ENCODE measurements at places on chromosomes 4 and X.

- no peak for DNase-seq
These were observed 29.0 kb downstream of the HAND2 start for GRCh38 chr4:173500841-173501591.

DNA sequence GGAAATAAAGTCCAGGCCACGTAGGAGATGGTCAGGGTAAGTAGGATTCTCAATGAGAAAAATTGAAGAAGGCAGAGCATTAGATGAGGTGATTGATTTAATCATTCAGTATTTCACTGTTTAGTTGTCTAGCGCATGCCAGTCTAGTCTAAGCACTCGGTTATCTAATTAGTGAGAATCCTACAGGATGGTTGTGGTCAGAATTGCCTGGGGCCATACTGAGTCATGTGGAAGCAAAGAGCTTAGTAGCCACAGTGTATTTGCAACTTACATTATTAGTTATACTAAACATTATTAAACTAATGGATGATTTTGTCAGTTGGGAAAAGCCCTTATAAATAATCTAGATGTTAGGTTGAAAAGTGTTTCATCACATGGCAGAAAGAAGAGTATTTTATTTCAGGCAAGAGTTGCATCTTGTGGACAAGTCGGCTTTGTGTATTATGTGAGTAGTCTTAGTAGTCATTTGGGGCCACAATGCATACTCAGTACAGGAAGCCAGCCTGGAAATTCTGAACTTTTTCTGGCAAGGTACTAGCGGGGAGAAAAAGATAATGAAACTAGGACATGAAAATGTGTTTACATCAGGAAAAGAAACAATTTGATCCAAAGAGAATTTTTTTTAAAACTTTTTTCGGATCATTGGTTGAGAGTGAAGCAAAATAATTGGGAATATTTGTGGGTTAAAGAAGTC, 31.9 kb downstream of the CPEB2 start:
- no peak for DNase-seq

DNA sequence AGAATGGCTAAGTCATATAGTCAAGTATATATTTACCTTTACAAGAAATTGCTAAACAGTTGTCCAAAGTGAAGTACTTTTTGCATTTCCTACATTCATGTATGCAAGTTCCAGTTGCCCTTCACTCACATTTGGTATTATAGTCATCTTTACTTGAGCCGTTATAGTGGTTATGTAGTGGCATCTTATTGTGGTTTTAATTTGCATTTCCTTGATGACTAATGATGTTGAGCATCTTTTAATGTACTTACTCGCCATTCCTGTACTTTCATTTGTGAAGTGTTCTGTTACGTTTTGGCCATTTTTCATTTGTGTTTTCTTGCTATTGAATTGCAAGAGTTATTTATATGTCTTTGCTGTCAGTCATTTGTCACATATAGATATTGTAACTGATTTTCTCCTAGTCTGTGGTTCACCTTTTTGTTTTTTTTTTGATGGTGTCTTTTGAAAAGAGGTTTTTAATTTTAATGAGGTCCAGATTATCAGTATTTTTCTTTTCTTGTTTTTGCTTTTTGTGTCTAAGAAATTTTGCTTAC, 27.6 kb downstream of the ARFIP1 start:
- no peak for DNase-seq

GRCh38 chrX:118807151-118808017, 16.2 kb upstream of the ZCCHC12 start:
- DNase-seq = no peak

- DNase-seq = no peak
These were observed 481.6 kb upstream of the FSTL5 start for GRCh38 chr4:162645381-162645780.

GRCh38 chr4:138899999-138900398, 115.6 kb upstream of the NOCT start:
- DNase-seq = no peak

GRCh38 chr4:1705732-1706131, 6.4 kb downstream of the SLBP start:
- DNase-seq = no peak

DNA sequence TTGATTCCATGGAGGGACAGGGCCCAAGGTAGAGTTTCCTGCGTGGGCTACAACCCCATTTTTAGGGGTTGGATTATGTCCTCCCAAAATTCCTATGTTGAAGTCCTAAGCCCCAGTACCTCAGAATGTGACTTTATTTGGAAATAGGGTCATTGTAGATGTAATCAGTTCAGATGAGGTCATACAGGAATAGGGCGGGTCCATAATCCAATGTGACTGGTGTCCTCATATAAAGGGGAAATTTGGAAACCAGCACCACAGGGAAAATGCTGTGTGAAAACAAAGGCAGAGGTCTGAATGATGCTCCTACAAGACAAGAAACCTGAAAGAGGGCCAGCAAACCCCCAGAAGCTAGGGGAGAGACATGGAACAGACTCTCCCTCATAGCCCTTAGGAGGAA, 31.1 kb upstream of the MAMLD1 start:
- no peak for DNase-seq

- no peak for DNase-seq
These were observed 84.5 kb upstream of the UXT start for GRCh38 chrX:47743504-47743903.

GRCh38 chr4:56055027-56055977, 106.6 kb downstream of the CEP135 start:
- DNase-seq = no peak

GRCh38 chr4:166622425-166622977, 611.8 kb downstream of the SPOCK3 start:
- DNase-seq = no peak

GRCh38 chr4:109921384-109921808, 8.7 kb downstream of the EGF start:
- DNase-seq = no peak

GRCh38 chr4:87540146-87541058, 11.2 kb upstream of the SPARCL1 start:
- no peak for DNase-seq

GRCh38 chrX:115936008-115936407, 234.5 kb upstream of the AGTR2 start:
- no peak for DNase-seq

GRCh38 chr4:86156531-86156930, 203.3 kb downstream of the MAPK10 start:
- DNase-seq = no peak

- DNase-seq = no peak
These were observed 73.4 kb downstream of the FRMPD3 start for GRCh38 chrX:107522901-107523300.

- peak; percentile 8 for DNase-seq
These were observed 160.4 kb upstream of the GPR101 start for GRCh38 chrX:137194164-137194563.

- no peak for DNase-seq
These were observed 12.7 kb upstream of the STARD8 start for GRCh38 chrX:68634649-68635227.

- no peak for DNase-seq
These were observed 278.4 kb downstream of the CAMK2D start for GRCh38 chr4:113483131-113483530.

GRCh38 chrX:23879380-23880090, 28.2 kb downstream of the APOO start:
- DNase-seq = no peak

GRCh38 chr4:13910556-13910955, 283.0 kb upstream of the BOD1L1 start:
- DNase-seq = no peak

DNA sequence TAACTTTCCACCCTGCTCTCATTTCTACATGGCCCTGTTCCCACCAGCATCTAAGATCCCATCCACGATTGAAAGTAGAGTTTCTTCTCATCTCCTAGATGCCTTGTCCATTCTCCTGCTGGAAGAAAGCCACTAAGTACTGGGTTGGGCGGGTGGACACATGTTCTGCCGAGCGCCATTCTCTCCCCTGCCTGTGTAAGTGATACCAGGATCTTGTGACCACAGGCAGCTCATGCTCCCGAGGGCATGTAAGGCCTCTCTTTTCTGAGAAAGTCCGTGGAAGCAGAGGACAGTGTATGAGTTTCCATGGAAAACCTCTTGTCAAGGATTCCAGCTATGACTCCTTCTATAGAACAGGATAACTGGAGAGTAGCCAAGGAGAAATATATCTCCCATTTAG, 3.3 kb upstream of the SLC25A4 start:
- DNase-seq = no peak

DNA sequence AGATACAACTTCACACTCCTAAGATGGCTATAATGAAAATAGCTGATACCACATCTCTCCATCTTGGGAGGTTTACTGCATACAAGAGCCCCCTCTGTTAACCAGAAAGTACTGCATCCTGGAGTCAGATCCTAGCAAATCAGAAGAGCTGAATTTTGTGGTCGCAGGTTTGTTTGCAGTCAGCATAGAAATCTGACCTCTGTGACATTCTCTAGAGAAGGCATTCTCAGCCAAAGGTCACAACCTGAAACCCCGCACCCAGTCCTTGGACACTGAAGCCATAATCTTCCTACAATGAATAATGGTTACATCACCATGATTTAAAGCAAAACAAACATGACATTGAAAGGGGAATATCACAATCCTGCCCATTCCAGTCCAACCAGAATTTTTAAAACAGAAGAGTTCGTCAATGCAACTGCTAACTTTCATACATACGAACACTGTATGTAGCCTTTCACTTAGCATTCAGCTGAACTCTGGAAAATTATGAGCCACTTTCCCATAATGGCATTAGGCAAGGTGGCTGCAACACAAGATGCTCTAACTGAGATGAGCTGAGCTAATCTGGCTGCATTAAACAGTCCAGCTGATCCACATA, 17.6 kb downstream of the HS6ST2 start:
- DNase-seq = no peak

DNA sequence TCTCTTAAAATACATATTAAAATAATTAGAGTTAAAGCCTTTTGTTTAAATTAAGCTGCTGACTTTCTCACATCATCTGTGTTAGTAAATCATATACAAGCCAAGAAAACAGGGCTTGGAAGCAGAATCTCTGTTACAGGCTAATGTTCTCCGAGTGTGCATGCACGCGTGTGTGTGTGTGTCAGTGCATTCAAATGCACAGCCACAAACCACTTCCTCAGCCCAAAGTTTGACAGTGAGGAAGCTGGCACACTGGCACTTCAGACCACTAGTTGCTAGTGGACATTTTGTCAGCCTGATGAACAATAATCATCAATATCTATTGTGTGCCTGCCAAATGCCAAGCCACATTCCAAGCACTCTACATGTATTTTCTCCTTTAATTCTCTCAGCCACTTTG, 5.6 kb downstream of the MAOB start:
- DNase-seq = no peak

GRCh38 chr4:179543771-179544170, 2101.5 kb upstream of the AGA start:
- DNase-seq = no peak

- DNase-seq = peak; percentile 57
These were observed 88.3 kb downstream of the NHSL2 start for GRCh38 chrX:71998836-71999509.

Data from mucosa of descending colon (tissue), 3 donors.